ENCODE measurements at places on chromosomes 11 and 22.

GRCh38 chr22:30652852-30653251 lies 14.8 kb downstream of the DUSP18 start:
- ATAC-seq = no peak

DNA sequence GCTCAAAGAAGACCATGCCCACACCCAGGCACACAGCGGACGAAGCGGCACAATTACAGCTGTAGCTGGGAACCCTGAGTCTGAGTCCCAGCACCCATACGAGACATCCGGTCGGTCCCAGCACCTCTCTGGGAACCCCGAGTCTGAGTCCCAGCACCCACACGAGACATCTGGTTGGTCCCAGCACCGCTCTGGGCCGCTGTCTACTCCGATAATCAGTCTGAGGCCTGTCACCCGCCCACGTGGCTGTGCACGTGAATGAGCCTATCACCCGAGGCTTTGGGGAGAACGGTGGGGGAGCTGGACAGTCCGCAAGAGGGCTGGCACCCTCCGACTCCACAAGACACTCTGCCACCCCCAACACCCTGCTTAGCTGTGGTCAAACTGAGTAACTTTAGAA lies 6.2 kb downstream of the TTLL8 start:
- no peak for ATAC-seq

- no peak for ATAC-seq
Observed at GRCh38 chr11:77471558-77472193, 2.2 kb downstream of the PAK1 start.

- no peak for ATAC-seq
Observed at GRCh38 chr11:1410366-1411291, 20.9 kb downstream of the BRSK2 start.
